ENCODE measurements at places on chromosomes 7 and 10.

DNA sequence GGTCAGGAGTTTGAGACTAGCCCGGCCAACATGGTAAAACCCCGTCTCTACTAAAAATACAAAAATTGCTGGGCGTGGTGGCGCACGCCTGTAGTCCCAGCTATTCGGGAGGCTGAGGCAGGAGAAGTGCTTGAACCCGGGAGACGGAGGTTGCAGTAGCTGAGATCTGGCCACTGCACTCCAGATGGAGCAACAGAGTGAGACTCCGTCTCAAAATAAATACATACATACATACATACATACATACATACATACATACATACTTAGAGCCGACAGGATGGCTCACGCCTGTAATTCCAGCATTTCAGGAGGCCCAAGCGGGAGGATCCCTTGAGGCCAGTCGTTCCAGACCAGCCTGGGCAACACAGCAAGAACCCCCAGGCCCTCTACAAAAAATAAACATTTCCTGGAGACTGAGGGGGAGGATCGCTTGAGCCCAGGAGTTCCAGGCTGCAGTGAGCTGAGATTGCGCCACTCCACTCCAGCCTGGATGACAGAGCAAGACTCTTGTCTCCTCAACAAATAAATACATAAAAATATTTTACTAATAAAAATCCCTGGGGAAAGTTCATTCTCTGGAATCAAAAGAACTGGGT is 90.9 kb upstream of the TNRC18 start:
- DNase-seq: no peak

DNA sequence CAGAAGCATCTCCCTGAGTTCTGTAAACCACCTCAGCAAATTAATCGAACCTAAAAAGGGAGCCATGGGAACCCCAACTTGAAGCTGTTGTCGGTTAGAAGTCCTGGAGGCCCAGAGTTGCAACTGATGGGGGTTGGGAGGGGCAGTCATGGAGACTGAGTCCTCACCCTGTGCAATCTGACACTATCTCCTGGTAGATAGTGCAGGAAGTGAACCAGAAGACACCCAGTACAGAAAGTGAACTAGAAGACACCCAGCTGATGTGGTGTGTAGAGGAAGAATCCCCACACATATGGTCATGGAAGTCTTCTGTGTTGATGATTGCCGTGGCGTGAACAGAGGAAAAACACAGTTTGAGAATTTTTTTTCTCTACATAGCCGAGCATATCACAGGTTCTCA is 58.8 kb upstream of the SRRM3 start:
- DNase-seq: no peak

GRCh38 chr10:125538947-125539731 is 143.8 kb downstream of the TEX36 start:
- DNase-seq: peak; percentile 29

GRCh38 chr10:132616996-132617736 is 79.6 kb downstream of the INPP5A start:
- no peak for DNase-seq

DNA sequence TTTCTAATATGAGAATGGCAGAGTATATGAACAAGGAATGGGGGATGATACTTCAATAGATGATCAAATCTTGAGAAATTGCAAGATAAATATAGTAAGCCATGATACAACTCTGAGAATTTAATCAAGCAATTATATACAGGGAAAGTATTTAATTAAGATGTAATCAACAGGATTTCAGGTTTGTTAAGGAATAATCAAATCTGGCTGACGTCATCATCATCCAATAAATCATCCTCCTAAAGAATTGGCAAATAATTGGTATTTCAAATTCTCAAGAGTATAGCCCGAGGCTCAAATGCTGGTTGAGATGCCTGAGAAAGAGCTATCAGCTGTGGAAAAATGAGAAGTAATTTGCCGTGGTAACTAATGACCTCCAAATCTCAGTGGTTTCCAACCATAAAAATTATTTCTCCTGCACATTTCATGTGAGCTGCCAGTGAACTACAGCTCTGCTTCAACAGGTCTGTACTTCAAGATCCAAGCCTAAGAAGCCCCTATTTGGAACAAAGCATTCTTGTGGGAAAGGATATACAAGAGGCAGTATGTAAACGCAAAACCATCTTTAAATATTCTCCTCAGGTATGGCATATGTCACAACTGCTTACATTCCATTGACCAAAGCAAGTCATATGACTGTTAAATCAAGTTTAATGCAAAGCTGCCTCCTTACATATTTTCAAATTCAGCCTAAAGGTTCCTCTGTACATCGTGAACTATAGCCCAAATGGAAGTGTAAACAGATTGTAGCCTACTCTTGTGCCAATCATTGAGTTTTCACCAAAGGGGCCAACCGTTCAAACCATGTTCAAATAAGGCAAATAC is 503.0 kb downstream of the KIF20B start:
- DNase-seq: no peak

DNA sequence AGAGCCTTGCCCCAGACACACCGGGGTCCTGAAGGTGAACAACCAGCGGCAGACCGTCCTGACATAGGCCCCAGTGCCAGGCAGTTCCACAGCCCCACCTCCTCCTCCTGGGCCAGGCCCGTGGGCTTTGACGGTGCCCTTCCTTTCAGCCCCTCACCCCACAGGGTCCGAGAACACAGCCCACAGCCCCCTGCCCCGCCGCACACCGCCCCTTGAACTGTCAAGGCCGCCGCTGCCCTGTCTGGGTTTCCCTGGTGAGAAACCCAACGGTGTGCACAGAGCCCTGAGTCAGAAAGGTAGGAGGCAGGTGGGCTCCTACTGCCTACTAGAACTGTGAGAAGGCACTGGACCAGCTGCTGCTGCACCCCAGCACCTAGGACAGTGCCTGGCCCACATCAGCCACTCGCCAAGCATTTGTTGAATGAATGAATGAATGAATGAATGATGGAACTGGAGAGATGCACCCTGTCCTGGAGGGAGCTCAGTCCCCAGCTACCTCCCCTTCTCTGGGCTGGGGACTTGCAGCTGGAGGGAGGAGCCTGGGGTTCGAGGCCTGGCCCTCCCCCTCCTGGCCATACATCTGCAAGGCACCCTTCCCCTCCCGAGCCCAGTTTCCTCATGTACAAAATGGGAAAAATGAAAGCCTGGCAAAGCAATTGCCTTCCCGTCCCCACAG is 117.9 kb downstream of the SLIT1 start:
- DNase-seq: no peak
